Left lung (tissue), 14 donors: ENCODE measurements at places on chromosomes 6 and 20. TPM values are rescaled to one million over a fixed set of nuclear protein-coding genes. Genes with fewer than 3 reads are reported as not detected.

Gene HAO1
- not detected for total RNA-seq

Gene PNLDC1
- 0.23 TPM for total RNA-seq

Gene RNF182
- total RNA-seq: 2.5 TPM

Gene CARMIL1
- 16.4 TPM for total RNA-seq

Gene ROS1
- total RNA-seq: 305 TPM

Gene GLP1R
- total RNA-seq: not detected

Gene VIP
- total RNA-seq: 0.23 TPM

Gene HFE
- 11.8 TPM for total RNA-seq

Gene FNDC11
- total RNA-seq: 0.23 TPM

Gene HLA-DMA
- 159 TPM for total RNA-seq

Gene PACSIN1
- total RNA-seq: 0.09 TPM

Gene CTNNBL1
- total RNA-seq: 45.1 TPM

Gene SEL1L2
- not detected for total RNA-seq

Gene COL12A1
- total RNA-seq: 26.5 TPM

Gene AKAP12
- total RNA-seq: 29.1 TPM

Gene C6orf132
- 20.3 TPM for total RNA-seq

Gene MANEA
- total RNA-seq: 12.9 TPM

Gene WFDC2
- total RNA-seq: 232 TPM

Gene THBS2
- 126 TPM for total RNA-seq

Gene PSORS1C1
- 11.7 TPM for total RNA-seq

Gene HLA-C
- total RNA-seq: 780 TPM

Gene RAB44
- 0.37 TPM for total RNA-seq

Gene SIRPG
- total RNA-seq: 0.38 TPM
